SJSA1 (cell line): ENCODE measurements at places on chromosomes 3 and 15.
A peak's percentile ranks its signal among the peaks of the same experiment; 100 is the strongest.

GRCh38 chr3:119624002-119624720 lies 26.5 kb downstream of the PLA1A start:
- H3K36me3 ChIP-seq = no peaks in the 10 kb centered on the region
- DNase-seq = no peak
- no peak overlapping the region for H3K4me3 ChIP-seq
- H3K4me1 ChIP-seq = 0 out of 2 replicates have a peak, but pooled peaks cover 5% of the 10 kb centered on the region
- no peak overlapping the region for H3K27ac ChIP-seq

- H3K36me3 ChIP-seq = no peaks in the 10 kb centered on the region
- no peak for DNase-seq
- H3K27me3 ChIP-seq = no peaks in the 10 kb centered on the region
- peak overlapping the region; percentile 54 for H3K27ac ChIP-seq
- no peak overlapping the region for H3K4me3 ChIP-seq
These were observed 376.5 kb upstream of the TPM1 start for GRCh38 chr15:62666046-62666445.

- H3K27me3 ChIP-seq = no peaks in the 10 kb centered on the region; the same call in 1 of the 2 replicates
- peaks cover 44% of the 10 kb centered on the region for H3K36me3 ChIP-seq
- H3K27ac ChIP-seq = peak overlapping the region; percentile 36; the same call in 1 of the 2 replicates
- H3K4me3 ChIP-seq = peak overlapping the region; percentile 97
- H3K4me1 ChIP-seq = peaks cover 34% of the 10 kb centered on the region
These were observed 789 bp upstream of the SEC61A1 start for GRCh38 chr3:128051459-128051836.

GRCh38 chr15:57537072-57537471 lies 54.6 kb upstream of the MYZAP start:
- no peak overlapping the region for H3K27ac ChIP-seq
- DNase-seq = peak; percentile 44
- no peaks in the 10 kb centered on the region for H3K36me3 ChIP-seq
- H3K4me1 ChIP-seq = peaks cover 23% of the 10 kb centered on the region

- no peak overlapping the region for H3K27ac ChIP-seq
- DNase-seq = peak; percentile 48
- H3K36me3 ChIP-seq = peaks cover 27% of the 10 kb centered on the region
These were observed 1.3 kb downstream of the FAM43A start for GRCh38 chr3:194686816-194687637.

DNA sequence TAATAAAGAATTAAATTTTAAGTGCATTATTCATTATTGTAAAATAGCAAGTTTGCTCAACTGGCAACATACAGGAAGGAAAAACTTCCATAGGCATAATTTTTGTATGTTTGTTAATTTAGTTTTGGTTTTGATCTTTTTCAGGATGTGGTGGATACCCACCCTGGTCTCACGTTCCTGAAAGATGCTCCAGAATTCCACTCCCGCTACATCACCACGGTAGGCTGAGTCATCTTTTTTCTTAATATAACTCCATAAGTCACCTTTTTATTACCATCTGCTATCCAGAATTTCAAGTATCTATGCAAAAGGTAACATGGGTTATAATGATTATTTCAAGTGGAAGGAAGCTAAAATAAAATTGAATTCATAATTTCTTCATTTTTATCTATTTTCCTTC lies 104.8 kb downstream of the PPP2R3A start:
- no peaks in the 10 kb centered on the region for H3K27me3 ChIP-seq
- no peak overlapping the region for H3K4me3 ChIP-seq
- H3K27ac ChIP-seq = peak overlapping the region; percentile 84
- peaks cover 3% of the 10 kb centered on the region for H3K36me3 ChIP-seq
- DNase-seq = peak; percentile 66

DNA sequence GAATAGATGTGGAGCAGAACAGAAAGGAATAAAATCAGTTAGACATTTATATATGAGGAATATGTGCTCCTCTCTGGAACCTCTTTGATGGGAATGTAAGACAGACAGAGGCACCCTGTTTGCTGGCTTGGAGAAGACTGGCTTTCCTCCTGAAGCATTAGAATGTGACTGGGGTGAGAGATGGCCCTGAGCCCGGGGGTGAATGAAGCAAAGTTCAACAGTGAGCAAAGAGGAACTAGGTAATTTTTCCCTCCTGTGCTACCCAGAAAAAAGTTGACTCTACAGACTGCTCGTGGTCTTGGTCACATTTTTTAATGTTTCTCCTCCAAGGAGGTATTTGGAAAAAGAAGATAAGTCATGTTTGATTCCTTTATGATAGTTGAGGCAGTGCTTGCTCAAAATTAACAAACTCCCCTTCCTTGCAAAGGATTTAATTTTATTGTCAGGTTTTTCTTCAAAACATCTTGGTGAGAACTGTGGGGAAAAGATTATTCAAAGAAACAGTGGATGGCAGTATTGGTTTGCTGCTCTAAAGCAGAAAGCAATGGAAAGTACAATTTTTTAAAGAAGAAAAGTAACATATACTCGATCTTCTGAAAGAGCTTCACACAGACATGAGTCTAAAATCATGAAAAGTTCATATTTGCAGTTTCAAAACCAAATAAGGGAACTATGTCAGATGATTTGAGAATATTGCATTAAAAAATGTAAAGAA lies 370.4 kb upstream of the CDIN1 start:
- no peak for DNase-seq
- no peak overlapping the region for H3K4me3 ChIP-seq
- H3K27me3 ChIP-seq = no peaks in the 10 kb centered on the region
